ENCODE measurements at places on chromosomes 6 and 20.

DNA sequence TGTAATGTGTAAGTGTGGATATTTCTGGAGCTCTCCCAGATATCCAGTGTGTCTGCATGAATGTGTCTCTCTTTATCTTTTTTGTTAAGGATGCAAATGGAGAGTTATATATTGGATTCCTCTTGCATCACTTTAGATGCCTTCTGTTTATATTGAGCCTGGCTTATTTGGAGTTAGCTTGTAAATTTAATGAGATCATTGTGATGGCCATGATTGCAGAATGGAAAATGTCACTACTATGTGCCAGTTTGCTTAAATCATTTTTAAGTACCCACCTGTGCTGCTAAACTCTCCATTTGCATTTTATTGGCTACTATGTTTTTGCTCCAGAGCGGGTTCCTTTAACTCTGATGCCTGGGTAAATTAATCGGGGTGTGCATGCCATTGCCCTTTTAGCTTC lies 334.8 kb downstream of the UTRN start:
- no peak for DNase-seq

DNA sequence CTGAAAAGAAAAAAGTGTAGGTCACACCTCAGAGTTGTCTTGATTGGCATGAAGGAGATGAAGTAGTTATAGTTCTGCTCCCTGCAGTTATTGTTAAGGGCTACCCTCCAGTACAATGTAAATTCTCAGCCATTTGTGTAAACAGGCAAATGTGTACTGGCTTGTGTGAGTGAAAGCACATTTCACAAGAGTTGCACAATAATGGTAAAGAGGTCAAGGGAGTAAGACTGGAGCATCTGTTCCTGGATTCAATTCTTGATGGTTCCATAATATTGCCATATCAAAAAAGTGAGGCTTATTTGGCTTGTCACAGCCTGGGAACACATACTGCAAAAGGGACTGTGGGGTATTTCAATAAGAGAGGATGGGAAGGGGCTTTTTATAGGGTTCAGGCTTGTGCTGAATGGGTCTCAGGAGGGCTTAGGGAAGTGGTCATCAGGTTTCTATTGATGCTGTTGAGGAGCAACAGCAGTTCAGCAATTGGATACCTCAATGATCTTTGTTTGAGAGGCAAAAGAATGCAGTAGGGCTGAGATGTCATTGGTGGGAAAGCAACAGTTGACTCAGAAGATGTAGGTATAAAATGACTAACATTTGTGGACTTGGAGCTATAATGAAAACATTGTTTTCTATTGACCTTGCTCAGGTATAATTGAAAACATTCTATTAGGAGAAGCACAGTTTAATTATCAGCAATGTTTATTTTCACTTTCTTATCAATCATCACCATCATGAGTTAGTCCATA lies 402.6 kb downstream of the BCKDHB start:
- DNase-seq = no peak

DNA sequence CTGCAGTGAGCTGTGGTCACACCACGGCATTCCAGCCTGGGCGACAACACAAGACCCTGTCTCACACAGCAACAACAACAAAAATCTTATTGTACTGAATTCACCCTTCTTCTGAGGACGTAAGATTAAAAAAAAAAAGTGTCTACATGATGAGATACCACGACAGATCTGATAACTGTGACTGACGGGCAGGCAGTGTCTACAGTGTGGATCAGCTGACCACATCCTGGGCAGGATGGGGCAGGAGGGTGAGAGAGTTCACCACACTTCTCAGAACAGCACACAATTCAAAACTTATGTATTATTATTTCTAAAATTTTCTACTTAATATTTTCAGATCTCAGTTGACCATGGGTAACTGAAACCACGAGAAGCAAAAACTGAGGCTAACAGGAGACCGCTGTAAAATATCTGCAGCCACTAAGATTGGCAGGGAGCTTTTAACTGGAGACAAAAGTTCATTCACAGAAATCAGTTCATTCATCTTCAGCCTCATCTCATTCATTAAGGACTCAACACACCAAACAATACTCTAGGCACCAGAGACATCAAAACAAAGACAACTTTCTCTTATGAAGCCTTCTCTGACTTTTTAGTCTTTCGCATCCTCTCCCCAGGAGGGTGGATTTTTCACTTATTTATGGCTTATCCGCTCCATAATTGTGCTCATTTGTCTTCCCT lies 15.7 kb upstream of the NHSL1 start:
- DNase-seq = no peak

DNA sequence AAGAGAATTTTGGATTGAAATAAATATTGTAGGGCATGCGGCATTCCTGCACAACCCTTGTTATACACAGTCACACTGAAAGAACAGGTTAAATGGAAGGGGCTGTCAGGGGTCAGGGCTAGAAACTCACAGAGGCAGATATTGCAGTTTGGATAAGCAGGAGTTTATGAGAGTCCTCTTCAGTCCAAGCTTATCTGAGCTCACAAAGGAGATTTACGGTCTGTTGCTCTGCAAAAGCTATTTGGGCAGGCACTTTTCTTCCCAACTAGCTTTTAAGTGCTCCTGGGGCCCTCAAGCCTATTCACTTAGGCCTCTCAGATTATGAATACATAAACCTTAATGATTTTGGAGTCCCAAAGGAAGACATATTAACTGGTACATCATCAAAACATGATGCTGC lies 156.2 kb downstream of the SOX4 start:
- DNase-seq = peak; percentile 30

GRCh38 chr6:90266905-90267621 lies 29.6 kb downstream of the BACH2 start:
- DNase-seq = no peak

DNA sequence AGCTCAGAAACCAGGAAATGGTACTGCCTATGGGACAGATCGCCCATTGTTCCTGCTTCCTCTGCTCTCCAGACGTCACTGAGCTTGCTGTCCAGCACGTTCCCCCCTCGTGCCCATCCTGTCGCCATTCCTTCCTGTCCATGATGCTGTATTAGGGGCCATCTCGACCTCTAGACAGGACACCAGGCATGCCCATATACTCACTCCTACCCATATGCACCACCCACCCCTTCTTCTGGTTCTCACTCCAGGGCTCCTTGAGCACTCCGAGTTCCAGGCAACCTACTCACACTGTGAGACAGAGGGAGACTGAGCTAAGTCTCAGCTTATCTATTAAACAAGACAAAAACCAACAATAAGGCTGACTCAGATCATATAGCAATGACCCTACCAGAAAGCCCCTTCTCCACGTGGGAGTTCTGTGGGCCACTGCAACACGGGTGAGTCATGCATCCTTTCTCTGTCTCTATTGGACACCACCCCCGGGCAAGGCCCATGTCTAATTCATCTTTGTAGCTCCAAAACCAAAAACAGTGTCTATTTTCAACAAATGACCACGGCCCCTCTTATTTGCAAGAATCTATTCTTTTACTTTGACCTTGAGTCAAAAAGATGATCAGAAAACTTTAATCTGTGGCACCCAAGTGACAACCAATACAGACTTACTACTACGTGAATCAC lies 65.7 kb downstream of the PSMG4 start:
- DNase-seq = no peak

DNA sequence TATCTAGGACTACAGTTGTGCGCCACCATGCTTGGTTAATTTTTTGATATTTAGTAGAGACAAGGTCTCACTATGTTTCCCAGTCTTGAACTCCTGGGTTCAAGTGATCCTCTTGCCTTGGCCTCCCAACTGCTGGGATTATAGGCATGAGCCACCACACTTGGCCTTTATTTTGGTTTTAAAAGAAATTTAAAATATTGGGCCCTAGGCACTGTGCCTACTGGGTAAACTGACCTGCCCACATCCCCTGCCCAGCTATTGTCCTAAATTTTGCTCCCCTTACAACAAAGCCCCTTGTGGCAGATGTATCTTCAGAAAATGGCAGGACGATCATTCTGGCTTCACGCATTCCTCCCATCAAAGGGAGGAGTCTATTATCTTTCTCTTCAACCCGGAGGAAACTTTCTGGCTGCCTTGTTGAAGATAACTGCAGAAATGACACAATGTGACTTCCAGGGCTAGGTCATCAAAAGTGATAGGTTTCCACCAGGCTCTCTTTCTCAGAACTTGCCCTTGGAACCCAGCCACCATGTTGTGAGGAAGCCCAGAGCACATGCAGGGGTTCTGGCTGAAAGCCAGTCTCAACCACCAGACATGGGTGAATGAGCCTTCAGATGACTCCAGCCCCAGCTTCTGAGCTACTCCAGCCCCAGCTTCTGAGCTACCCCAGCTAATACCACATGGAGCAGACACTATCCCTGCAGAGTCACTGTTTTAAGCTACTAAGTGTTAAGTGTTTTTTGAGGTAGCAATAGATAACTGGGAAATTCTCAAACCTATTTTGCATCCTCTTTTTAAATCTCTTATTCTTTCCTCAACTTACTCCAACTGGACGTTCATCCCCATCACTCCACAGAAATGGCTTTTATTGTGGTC lies 4.6 kb upstream of the GUCA1B start:
- DNase-seq = no peak

- no peak for DNase-seq
Measured at GRCh38 chr6:136795386-136795785, 3.1 kb upstream of the MAP3K5 start.

- no peak for DNase-seq
Measured at GRCh38 chr6:79600812-79601609, 30.1 kb upstream of the SH3BGRL2 start.

DNA sequence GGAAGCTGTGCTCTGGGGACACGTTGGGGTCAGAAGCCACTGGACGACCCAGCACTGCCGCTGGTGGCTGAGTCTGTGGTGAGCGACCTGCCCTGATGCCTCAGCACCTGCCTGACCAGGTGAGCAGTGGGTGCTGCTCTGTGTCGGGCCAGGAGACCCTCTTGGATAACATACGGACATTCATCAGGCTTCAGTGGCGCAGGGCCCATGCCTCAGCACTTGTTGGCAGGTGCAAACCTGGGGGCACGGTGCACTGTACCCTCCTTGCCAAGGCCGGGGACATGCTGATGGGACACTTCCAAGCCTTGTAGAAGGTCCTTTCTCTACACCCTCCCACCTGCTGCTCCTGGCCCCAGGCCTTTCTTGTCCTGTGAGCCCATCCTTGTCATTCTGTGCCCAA lies 34.1 kb downstream of the MYT1 start:
- no peak for DNase-seq

DNA sequence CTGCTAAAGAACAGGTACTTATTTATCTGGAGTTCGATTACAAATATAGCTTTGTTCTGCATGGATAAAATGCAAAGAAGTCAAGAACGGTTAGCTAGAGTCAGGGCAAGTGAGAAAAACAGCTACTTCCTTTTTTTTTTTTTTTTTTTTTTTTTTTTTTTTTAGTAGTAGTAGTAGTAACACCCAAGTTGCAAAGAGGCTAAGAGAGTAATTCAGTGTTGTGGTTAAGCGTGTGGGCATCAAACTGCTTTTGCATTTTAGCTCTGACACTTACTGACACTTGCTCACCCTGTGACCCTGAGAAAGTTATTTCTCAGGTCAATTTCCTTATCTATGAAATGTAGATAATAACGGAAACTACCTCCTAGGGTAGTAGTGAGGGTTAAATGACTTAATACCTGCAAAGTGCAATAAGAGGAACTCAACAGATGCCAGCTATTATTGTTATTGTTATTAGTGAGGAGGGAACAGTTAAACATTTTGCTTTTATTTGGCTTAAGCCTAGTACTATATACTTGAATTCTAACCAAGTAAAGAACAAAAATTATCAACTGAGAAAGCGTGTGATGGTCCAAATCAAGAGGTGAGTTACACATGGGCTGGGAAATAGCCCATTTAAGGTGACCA lies 86.7 kb upstream of the BACH2 start:
- DNase-seq = no peak

GRCh38 chr20:34070859-34071258 lies 41.2 kb downstream of the EIF2S2 start:
- no peak for DNase-seq

DNA sequence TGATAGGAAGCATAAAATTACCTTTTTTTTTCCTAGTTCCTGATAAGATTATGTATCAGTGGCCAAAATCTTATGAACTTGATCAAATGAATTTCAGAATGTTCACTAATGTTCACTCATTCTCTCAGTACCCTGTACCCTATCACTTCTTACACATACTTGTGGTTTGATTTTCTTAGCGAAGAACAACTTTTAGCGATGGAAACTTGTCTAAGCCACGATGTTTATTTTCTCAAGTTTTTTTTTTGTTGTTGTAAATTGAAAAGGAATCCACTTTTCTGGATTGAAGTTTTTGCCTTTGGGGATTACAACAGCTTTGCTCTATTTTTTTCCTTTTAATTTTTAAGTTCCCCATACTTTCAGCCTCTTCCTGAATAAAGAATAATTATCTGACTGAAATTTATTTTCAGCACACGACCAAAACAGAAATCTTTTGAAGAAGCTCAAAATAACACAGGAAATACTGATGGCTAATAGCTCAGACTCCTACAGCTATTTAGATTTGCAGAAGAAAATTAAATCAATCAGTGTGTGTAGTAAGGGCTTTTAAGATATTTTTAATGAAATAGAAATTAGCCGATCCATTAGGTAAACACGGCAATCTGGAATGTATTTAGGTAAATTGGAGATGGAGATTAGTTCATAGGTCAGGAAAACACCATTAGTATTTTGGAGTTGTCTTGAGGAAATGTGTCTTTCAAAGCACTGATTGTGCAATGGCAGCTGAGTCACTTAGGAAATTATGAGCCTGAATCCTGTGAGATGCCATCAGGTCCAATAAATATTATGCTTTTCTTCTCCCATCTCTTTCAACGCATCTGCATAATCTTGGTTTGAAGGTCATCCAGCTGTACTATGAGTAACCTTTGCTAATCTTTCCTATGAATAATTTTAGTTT lies 217.5 kb downstream of the GJA1 start:
- DNase-seq = no peak

DNA sequence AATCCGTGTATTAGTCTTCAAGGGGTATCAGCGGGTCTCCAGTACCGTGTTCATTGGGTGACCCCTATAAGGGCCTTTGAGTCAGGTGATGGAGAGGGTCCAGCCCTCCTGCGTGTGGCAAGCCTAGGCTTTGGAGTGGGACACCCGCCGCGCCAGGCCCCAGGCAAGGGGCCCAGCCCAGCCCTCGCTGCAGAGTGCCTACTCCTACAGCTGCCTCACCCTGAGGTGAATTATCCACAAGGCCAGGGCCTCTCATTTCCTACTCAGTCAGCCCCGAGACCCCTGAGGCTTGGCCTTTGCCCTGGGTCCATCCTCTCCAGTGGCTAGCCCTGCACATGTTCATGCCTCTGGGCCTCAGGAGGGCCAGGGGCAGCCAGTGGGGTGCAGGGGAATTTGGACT lies 45.1 kb downstream of the TMEM242 start:
- DNase-seq = no peak

- DNase-seq = no peak
Measured at GRCh38 chr6:155765275-155766194, 309.9 kb upstream of the NOX3 start.

GRCh38 chr20:63089051-63089907 lies 82.5 kb upstream of the BHLHE23 start:
- DNase-seq = no peak
